ENCODE measurements at places on chromosomes 2 and 18.

DNA sequence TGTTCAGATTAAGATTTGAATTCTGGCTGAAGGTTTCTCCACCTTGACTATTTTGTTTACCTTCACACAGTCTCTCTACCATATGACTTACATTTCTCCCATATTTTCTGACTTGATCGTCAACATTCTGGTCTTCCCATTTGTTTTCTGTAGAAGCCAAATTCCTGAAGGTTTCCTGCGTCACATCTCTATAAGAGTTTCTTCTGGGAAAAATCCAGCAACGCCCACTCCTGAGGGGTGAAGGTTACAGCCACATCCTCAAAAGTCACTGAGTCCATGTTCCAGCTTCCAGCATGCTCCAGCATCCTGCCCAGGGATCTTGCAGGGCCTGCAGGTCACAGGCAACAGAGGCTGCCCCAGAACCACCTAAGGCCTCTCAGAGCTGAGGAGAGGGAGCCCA lies 47.5 kb downstream of the NBEAL1 start:
- DNase-seq = no peak

- DNase-seq = no peak
These were observed 63.5 kb downstream of the TXNL1 start for GRCh38 chr18:56574861-56575260.

DNA sequence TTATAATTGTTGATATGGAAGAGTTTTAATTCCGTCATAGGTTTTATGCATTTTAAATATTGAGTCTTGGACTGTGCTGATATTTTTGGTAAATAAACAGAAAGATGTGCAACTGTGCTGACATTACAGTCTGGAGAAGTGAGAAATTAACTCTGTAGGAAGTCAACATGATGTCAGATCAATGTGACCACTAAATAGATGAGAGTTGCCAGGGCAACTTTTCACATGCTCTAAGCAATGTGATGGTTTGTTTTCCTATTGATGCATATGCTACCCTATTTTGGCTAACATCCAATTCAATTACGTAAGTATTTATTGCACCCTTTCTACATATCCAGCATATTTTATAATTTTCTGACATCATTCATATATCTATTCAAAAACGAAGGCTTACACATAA lies 1109.3 kb downstream of the TSN start:
- DNase-seq = no peak

DNA sequence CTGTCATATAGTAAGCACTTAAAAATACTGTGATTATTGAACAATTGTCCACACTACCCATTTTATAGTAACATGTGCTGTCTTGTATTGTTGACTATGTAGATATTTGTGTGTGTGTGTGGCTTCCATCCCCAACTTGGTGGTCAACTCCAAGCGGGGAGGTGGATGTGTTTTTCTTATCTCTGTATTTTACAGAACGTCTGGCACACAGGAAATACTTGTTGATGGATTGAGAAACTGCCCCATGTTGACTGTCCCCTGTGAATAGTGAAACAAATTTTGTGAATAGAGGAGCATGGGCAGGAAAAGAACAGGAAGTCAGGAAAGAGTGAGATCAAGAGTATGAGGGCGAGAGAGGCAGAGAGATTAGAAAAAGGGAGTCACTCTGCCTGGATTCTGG lies 83.6 kb downstream of the CELF4 start:
- no peak for DNase-seq

DNA sequence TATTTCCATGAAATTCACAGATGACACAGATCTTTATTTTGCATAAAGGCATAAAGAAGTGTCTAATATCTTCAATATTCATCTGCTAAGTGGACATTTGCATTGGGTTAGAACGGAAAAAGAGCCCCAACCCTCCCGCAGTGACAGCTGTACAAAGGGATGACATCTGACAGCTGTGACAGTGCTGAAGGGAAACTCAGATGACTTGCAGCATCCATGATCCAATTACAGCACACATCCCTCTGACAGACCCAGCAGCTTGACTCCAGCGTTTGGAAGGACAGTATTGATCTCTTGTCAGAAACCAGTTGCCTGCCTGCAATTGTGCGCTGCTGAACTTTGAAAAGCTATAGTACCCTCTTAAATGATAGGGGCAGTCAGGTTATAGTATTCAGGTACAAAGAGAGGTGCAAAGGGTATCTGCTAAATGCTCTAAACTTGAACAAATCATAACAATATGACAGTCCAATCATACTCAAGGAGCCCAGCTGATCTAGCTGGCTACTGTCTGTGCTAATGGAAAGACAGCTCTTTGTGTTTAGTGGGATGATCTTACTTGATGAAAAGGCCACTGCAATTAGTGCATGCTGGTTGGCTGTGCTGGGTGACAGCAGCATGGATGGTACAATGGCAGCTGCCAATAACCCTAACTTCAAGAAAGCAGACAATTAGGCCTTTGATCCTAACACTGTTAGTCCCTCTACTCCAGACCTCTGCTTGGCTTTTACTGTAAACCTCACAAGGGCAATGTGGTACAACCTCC lies 599.2 kb downstream of the NR4A2 start:
- peak; percentile 4 for DNase-seq

GRCh38 chr2:23244617-23245016 lies 140.4 kb upstream of the KLHL29 start:
- DNase-seq = no peak

DNA sequence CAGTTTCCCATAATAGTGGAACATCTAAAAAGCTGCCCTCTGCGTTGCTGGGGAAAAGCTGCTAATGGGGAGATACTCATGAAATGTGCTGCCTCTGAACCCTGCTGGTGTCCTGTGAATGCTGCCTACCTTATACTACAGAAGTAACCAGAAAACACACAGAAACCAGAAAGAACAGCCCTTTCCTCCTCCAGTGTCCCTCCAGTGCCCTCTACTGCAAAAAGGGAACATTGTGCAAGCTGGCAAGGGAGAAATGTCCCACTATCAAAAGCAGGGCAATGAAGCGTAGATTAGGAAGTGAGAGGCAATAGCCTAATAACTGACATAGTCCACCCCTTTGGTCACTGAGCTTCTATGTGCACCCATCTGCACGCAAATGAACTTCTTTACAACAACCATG lies 162.7 kb upstream of the ETAA1 start:
- peak; percentile 21 for DNase-seq

GRCh38 chr18:22349317-22349898 lies 68.3 kb downstream of the CTAGE1 start:
- DNase-seq = no peak

GRCh38 chr18:47036298-47036874 lies 965 bp upstream of the ELOA2 start:
- DNase-seq = peak; percentile 34

- DNase-seq = peak; percentile 19
These were observed 463 bp upstream of the CABYR start for GRCh38 chr18:24138409-24138788.

- no peak for DNase-seq
These were observed 10.2 kb downstream of the PKDCC start for GRCh38 chr2:42057902-42058450.

DNA sequence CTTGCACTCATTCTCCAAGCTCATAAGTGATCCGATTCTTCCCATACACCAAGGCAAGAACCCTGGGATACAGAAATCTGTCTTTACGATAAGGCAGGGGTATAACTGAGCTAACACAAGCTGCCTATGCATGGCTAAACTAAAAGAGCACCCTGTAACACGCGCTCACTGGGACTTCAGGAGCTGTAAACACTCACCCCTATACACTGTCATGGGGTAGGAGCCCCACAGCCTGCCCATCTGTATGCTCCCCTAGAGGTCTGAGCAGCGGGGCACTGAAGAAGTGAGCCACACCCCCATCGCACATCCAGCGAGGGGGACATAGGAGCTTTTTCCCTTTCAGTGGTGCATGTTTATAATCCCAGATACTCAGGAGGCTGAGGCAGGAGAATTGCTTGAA lies 46.7 kb downstream of the METTL8 start:
- DNase-seq = no peak

GRCh38 chr2:38685116-38685735 lies 19.3 kb downstream of the GALM start:
- peak; percentile 59 for DNase-seq

GRCh38 chr18:21164548-21165095 lies 53.0 kb upstream of the ROCK1 start:
- DNase-seq = no peak

GRCh38 chr18:46917803-46918600 lies 600 bp downstream of the KATNAL2 start:
- DNase-seq = peak; percentile 7

- peak; percentile 18 for DNase-seq
These were observed 101.1 kb downstream of the TWIST2 start for GRCh38 chr2:238948765-238949641.

DNA sequence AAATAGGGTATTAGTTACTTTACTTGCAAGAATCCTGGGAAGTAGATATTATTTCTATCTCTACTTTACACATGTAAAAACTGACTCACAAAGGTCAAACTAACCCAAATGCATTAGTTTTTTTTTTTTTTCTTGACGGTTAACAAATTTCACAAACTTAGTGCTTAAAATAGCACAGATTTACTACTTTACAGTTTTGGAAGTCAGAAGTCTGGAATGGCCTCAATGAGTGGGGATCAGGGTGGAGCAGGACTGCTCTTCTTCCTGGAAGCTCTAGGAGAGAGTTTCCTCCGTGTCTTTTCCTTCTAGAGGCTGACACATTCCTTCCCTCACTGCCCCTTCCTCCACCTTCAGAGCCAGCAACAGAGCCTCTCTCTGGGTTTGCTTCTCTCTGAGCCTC lies 117.2 kb downstream of the COL6A3 start:
- no peak for DNase-seq

DNA sequence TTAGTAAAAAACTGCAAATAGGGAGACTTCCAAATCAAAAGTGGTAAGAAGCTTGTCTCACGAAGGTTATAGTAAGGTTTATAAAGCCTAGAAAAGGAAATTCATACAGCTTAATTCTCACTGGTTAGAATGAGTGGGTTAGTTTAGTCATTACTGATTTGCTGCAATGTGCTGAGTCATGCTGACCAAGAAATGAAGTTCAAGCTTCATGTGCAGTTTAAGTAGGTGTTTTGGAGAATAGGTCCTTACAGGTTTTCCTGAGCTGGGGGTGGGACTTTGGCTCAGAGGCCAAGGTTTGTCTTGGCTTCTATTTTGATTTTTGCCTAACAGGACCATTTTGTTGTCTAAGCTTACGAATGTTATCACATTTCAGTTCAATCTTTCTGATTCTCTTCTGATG lies 15.1 kb downstream of the CLIP4 start:
- DNase-seq = peak; percentile 94

DNA sequence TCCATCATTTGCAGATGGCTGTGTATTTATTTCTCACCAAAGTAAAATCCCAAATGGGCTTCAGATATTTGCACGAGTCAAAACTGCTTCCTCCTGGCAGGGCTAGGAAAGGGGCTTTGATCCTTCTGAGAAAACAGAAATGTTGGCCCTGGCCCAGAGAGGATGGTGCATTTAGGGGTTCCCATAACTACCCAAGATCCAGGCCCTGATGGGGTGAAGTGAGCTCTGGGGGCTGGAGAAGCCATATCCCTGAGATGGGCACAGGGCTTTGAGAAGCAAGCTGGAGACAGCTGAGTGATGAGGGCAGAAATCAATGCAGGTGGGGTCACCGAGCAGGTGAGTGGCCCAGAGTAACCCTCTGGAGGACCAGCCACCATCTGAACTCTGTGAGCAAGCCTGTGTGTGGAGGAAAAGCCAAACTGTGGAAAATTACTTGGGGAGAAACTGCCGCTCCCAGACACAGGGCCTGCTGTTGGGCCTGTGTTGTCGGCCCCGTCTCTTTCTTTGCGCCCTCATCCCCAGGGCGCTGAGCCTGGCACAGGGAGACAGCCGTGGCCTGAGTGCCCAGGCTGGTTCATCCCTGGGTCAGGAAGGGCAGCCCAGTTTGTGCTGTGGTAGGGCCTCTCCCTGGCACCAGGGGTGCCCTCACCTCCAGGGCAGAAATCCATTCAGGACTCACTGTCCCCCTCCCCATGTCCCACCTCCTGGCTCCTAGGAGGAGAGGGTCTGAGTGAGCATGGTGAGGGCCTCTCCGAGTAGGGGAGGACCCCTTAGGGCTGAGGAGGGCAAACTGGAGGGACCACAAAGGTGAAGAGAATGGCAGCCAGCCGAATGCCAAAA lies 167.8 kb upstream of the HAAO start:
- DNase-seq = no peak

GRCh38 chr2:161912154-161912553 lies 161.9 kb downstream of the DPP4 start:
- no peak for DNase-seq

DNA sequence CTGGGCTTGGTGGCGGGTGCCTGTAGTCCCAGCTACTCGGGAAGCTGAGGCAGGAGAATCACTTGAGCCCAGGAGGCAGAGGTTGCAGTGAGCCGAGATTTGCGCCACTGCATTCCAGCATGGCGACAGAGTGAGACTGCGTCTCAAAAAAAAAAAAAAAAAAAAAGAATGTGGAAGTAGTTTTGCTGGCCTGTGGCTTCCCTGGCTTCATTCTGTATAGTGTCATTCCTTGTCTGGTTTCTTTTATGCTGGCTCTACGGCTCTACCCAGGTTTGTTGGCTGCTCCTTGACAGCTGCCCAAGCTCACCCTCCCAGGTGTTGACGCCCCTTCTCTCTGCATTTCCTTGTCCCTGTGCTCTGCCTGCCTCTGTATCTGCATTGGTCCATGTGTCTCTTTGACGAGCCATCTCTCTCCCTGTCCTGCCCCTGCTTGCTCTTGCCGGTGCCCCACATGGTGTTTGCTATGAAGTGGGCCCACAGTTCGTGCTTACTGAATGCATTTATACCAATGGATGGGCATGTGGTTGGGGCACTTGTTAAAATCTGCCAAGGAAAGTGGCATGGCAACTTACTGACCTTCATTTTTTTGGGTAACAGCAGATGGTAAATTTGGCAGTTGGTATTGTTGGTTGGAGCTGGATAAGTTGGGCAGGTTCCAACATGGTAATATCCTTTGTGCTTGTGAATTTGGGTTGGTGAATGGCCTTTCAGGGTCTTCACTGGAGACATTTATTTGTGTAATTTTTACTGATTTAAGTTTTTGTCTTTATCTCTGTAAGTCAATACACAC lies 113.9 kb downstream of the MAP4K4 start:
- no peak for DNase-seq

GRCh38 chr2:65504201-65504600 lies 71.8 kb upstream of the SPRED2 start:
- no peak for DNase-seq

DNA sequence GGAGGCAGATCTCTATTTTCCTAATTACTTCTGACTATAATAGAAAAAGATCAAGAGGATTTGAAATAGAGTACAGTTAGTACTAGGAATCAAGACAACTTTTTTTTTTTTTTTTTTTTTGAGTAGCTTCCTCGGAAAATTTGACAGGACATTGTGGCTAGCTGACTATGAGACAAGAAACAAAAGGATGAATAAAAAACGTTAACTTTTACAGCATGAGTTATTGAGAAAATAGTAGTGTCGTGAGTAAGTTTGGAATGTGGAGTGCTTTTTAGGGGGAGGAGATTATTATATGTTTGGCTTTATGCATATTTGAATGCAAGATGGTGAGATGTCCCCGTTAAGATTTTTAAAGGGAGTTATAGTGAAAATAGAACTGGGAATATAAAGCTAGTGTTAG lies 27.7 kb upstream of the CPS1 start:
- no peak for DNase-seq

- DNase-seq = no peak
These were observed 277.0 kb downstream of the CPS1 start for GRCh38 chr2:210833403-210833802.
